ENCODE measurements at places on chromosomes 11 and 22.

DNA sequence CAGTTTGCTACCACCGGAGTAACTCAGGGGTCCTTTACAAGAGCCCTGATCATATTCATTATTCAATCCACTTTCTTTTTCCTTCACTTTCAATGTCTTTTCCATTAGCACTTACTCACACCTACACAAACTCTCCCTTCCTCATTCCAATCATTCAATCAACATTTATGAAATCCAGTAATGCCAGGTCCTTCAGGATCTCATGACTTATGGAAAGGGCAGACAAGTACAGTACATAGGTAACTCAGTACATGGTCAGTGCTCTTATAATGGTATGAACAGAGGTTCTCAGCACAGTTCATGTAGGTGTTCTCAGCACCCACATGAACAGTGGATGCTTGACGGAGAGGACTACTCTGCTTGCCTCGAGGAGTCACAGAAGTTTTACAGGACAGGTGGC, 106.6 kb downstream of the USP35 start:
- DNase-seq, result no peak

DNA sequence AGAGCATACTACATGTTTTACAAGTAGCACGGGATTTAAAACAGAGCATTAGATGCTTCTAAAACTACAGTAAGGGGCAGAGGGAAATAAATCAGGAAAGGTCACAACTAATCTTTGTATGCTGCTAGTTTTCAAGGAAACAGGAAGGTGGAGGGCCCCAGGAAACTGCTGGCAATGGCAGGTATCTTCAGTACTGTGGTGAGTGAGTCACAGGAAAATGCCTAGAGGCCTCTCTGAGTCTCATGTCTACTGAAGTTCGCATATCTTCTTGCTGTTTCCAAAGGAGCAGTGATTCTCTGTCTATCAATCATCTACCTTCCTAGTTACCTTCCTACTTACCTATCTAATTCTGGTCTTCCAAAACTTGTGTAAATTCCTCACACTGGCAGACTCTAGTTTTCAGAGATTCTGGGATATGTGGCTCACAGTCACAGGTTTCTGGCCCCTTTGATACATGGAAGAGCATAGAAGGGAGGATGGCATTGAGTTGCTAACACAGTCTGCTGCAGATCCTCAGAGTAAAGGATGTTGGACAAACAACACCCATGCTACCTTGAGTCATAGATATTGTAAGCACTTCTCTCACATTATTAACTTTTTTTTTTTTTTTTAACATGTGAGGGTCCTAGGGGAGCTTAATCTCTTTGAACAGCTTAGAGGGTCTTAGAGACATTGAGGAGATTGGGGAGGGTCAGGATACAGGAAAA, 58.8 kb upstream of the SYN3 start:
- DNase-seq, result no peak

GRCh38 chr11:78469896-78470295, 52.3 kb upstream of the GAB2 start:
- no peak for DNase-seq

DNA sequence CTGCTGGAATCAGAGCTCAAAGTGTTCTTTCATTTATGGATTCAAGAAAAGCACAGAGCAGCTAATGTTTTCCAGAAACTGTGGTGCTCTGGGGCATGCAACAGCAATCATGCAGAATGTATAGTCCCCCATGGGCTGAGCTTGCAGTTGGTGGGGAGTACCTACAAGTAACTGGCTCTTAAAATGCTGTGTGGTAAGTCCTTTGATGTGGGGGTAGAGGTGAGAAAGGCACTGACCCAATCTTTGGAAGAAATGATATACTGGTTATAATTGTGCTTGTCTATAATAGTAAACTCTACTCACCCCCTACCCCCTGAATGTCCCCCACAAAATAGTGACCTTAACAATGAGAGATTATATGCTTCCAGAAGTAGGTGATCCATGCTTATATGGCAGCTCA, 29.1 kb upstream of the CD44 start:
- DNase-seq, result no peak

DNA sequence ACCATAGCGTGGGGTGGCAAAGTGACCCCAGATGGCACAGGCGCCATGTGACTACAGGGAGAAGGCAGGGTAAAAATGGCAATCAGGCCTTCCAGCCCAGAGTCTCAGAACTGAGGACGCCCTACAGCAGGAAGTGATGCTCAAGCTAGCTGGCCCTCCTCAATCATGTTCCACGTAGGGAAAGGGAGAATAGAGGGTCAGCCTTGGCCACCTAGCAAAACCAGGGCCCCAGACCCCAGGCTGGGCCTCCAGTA, 978 bp upstream of the ANKRD13D start:
- no peak for DNase-seq

- DNase-seq, result no peak
Measured at GRCh38 chr11:120465921-120466534, 45.5 kb upstream of the GRIK4 start.

GRCh38 chr11:33997584-33998251, 53.8 kb upstream of the CAPRIN1 start:
- DNase-seq, result no peak

- DNase-seq, result peak; percentile 99
Measured at GRCh38 chr11:12285106-12285505, 92.3 kb upstream of the PARVA start.

DNA sequence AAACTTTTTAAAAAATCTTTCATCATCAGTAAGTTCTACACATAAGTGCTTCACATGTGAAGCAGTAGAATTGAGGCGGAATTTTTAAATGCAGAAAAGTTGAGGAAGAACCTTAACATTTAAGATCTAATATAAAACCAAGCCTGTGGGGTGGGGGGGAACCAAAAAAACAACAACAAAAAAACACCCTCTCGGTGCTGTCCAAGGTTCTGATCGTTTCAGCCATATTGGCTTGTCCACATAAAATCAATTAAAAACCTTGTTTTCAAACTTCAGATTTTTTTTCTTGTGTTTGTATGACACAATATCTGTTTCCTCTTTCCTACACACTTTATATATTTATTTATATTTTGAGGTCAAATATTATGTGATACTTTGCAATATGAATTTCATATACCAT, 130.0 kb downstream of the WNT7B start:
- no peak for DNase-seq

DNA sequence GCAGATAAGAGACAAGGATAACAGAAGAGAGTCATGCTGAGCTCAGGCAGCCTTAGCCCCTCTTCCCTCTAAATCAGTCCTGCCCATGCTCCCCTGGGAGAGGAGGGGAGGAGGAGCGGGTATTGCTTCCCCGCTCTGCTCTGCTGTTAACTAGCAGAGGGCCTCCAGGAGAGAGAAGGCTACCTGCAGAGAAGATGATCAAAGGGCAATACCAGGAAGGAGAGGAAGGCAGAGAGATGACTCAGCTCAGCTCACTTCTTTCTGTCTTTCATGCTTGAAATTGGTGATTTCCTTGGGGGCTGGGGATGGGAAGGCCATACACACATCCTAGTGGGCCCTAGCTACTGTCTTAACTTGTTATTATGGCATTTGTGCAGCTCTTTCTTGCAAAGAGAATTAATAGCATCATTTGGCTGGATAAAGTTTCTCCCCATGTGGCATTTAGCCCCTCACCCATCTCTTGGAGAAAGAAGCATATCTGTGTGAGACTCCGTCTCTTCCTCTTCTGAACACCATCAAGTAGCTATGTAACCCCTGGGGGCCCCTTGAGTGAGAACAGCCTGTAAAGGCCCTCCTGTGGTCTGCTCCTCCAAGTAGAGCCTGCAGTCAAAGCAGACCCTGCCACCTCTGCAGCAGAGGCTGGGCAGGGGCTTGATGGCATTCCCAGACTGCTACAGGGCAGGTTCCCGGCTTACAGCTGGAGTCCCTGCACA, 33.4 kb upstream of the AMOTL1 start:
- DNase-seq, result no peak

- peak; percentile 4 for DNase-seq
Measured at GRCh38 chr22:22520020-22520656, at the start of gene ZNF280A. Gene ZNF280A (minus strand): TSS chr22:22520270. CDS start chr22:22515630, 4,640 bp downstream.

DNA sequence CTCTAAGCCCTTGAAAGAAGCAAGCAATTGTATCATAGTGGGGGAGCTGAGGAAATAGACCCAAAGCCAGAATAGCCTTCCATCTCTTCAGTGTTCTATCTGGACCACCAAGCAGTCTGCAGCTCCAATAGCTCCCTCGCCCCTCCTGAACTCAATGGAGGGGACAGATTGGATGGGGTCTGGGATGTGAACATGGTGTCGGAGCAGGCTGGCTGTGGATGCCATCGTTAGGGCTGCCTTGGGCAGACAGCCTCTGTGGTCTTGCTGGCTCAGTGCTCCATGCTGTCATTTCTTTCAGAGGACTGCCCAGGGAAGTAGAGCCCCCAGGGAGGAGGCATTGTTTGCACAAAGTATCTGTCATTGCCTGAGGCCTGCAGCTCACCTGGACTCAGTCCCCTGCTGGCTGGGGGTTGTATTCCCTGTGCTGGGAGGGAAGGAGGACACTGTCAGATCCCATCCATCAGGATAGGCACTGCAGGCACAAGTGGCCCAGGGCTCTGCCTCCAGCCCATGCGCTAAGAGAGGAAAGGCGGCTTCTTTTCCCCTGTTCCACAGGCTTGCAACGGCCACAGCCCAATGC, 537.7 kb downstream of the BUD13 start:
- no peak for DNase-seq

- DNase-seq, result peak; percentile 35
Measured at GRCh38 chr22:46262449-46263215, 511 bp downstream of the PKDREJ start.

DNA sequence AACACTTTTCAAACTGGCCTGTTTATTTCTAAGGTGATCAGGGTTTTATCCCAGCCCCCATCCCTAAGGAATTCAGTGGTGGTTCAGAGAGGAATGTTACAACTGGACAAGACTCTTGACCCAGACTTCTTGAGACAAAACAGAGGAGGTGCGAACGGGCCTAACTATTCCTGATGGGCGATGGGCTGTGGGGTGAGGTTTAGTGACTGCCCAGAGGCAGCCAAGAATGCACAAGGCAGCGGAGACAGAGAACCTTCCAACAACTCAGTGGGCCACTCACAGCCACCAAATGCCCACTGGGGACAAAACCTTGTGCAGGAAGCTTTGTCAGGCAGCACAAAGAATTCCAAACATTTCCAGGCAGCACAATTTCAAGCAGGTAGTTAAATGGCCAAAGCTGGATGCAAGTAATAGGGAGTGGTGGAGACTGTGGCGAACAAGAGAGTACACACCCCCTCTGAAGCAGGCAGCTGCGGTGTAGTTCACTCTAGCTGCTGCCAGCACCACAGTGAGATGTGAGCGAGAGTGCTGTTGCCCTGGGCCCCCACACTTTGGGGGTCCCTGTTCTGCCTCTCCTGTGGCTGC, 29.2 kb downstream of the SCUBE1 start:
- no peak for DNase-seq
